ENCODE measurements at places on chromosomes 7 and 10. TPM values are rescaled to one million over a fixed set of nuclear protein-coding genes. Genes with fewer than 3 reads are reported as not detected.

The CTNNA3 gene
- 2.3 TPM for polyA plus RNA-seq

- no peak for DNase-seq
Measured at GRCh38 chr7:45509222-45509621, 64.9 kb upstream of the ADCY1 start.

DNA sequence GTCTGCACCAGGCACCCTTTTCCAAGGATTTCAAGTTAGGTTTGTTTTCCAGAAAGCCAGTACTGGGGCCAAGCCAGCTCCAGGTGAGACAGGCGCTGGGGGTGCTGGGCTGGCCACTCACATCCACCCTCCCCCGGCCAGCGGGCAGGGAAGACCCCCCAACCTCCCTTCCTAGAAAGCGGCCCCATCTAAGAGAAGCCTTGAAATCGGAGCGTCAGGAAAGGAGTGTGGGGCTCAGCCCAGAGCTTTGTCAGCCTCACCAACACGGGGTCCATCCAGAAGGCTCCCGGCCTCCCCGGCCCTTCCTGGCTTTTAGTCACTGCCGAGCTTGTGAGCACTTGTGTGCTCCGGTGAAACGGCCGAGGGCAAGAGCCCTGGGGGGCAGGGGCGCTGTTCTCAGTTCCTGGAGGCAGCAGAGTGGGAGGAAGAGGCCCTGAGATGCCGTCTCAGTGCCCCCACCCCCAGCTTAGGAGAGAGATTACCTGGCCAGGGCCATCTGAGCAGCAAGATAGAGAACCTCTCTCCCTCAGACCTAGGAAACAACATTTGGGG is 39.6 kb downstream of the PDGFA start:
- no peak for DNase-seq

- DNase-seq, result no peak
Measured at GRCh38 chr7:44268671-44269070, 56.7 kb downstream of the CAMK2B start.

The MUC12 gene
- polyA plus RNA-seq, result 3.3 TPM

DNA sequence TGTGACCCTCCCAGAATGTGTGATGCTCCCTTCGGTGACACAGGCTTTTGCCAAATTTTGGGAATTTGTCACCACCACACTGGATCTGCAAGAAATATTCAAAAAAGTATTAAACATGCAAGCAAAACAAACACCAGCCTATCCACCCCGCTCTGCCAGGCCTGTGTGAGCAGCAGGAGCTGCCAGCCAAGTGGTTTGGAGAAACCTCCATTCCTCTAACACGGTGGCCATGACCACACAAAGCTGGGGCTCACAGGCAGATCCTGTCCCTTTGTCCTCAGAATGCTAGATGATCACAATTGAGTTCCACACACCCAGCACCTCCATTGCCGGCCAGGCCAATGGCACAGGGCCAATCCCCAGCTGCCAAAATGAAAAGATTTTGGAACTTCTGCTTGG is 261.9 kb upstream of the PPP2R2D start:
- no peak for DNase-seq

DNA sequence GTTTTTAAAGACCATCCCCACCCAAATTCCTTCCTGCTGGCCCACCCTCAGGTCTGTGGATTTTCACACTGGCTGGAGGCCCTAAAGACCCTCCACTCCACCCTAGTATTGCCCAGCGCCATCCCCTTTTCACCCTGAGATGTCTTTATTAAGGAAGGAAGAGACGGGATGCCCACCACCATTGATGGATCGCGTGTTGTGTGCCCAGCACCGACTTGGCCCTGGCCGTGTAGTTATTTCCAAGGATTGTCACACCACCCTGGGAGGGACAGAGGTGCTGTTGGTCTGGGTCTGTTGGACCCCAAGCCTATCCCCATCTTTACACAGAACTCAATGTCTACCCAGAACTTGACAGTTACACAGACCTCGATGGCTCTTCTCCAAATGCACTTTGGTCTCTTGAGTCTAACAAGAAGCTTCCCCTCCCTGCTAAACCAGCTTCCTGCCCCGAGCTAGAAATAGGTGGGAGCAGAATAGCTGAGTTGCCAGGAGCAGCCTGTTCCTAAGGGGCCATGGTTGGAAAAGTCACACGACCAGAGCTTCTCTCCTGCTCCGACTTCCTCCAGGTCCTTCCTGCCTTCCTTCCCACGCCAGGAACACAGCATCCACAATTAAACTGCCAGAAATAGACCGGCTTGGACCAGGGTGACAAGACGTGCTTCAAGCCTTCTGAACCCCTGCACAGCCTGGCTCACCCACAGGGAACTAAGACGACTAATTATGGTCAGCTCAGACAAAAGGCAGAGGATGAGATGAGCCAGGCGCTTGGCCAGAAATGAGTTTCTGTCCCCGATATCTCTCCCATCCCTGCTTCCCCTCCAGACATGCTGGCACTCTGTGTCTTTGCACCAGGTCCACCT is 139.5 kb upstream of the CHST15 start:
- DNase-seq, result no peak

DNA sequence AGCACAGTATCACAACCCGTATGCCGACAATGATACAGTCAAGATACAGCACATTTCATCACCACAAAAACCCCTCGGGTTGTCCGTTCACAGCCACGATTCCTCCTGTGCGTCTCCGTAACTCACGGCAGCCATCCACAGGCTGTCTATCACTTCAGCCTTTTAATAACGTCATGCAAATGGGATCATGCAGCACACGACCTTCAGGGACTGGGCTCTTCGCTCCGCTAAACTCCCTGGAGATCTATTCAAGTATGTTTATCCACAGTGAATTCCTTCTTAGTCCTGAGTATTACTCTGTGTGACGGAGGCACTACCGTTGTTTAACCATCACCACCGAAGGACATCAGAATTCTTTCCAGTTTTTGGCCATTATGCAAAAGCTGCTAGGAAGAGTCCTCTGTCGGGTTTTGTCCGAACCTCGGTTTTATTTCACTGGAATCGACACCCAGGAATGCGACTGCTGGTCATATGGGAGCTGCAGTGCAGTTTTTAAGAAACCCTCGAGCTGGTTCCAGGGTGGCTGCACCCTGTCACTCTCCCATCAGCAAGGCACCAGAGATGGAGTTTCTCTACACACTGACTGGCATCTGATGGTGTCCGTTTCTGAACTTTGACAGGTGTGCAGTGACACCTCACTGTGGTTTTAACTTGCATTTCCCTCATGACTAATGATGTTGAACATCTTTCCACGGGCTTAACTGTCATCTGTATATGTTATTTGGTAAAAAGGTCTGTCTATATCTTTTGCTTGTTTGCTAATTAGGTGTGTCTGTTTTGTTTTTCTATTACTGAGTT is 193.6 kb downstream of the MAD1L1 start:
- no peak for DNase-seq

- peak; percentile 93 for DNase-seq
Measured at GRCh38 chr7:100540073-100540723, 1.2 kb downstream of the AGFG2 start.

- no peak for DNase-seq
Measured at GRCh38 chr7:106329971-106330733, 45.4 kb upstream of the NAMPT start.

- no peak for DNase-seq
Measured at GRCh38 chr7:158083526-158084310, 503.9 kb downstream of the PTPRN2 start.

The PTN gene
- polyA plus RNA-seq, result 98.3 TPM

GRCh38 chr7:5463031-5463430 is 39.4 kb upstream of the TNRC18 start:
- DNase-seq, result no peak

The CCL24 gene
- 32.1 TPM for polyA plus RNA-seq

DNA sequence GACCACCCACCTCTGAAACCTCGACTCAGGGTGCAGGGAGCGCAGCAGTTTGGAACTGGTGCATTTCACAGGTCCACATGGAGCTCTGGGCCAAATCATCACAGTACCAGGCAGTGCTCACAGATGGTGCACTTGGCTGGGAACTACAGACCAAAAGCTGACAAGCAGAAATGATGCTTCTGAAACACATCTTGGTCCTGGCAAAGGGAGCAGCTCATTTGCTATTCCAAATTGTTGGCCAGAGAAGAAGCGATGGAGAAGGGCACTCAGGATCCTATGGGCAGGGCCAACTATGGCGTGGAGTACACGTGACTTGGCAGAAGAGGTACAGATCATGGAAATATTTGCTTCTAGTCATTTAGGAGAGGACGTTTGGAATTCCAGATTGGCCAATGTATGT is 383.9 kb downstream of the CALN1 start:
- DNase-seq, result no peak

DNA sequence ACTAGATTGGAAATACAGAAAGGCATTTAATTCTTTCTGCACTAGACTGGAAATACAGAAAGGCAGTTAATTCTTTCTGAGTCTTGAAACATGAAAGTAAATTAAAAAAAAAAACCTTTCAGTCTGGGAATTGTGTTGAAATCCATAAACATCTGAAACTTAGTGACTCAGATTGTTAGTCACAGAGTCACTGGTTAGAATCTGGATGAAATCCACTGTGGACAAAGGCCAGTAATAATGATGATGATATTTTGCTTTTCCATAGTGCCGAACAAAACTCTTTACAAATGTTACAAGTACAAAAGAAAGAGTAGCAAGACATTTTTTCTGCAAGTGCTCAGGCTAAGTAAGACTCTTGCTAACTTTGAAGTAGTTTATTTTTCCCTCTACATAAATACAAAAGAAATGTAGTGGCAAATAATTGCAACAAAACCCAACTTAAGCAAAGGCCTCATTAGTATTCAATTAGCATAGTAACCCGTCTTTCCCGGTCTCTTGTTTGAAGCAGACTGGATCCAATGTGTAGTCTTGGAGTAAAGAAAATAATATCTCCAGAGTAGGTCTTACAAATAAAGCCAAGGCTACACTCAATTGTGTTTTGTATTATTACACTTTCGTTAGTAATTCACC is 5.8 kb upstream of the PRTFDC1 start:
- no peak for DNase-seq

All from large intestine (tissue), 12 donors.